ENCODE measurements at places on chromosomes 6 and 20.

DNA sequence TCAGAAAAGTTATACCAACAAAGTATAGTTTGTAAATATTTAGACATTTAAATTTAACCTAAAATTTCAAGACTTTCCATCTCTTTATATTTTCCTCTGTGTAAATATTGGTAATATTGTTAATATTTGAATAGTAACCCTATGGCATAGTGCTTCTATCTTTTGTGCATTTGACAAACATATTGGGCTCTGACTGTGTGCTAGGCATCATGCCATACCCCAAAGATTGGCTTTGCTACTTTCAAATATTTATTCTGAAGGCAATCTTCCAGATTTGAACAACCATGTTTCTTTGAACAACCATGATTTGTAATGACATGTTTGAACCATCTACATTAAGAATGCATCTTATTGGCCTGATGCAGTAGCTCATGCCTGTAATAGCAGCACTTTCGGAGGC, 15.5 kb upstream of the PRDM1 start:
- no peak for DNase-seq

- DNase-seq: no peak
Measured at GRCh38 chr6:8335896-8336295, 99.4 kb downstream of the SLC35B3 start.

GRCh38 chr6:158396136-158396535, 83.9 kb downstream of the TULP4 start:
- DNase-seq: no peak

DNA sequence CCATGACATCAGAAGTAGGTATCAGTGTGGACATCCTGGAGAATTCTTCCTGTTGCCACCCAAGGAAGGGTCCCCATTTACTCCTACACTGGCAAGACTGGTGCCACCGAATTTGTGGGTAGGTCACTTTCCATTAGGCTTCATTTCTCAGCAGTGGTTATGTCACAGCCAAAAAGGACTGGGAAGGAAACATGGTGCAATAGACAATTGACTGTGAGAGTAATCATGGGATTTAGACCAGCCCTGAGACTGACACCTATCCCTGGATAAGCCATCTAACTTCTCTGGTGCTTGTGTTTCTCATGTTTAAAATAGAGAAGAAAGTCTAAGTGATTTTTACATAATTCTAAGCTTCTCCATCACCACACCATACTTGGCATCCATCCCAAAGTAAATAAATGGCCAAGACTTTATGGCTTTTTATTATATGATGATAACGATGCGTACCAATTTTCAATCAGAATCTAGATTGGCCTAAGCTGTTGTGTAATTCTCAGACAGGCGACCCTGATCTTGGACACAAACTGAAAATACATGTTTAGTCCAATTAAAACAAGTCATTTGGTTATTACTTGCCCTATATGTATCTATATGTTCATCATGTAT, 10.2 kb downstream of the SMPDL3A start:
- DNase-seq: no peak

- no peak for DNase-seq
Measured at GRCh38 chr6:2237001-2237400, 8.4 kb downstream of the GMDS start.

DNA sequence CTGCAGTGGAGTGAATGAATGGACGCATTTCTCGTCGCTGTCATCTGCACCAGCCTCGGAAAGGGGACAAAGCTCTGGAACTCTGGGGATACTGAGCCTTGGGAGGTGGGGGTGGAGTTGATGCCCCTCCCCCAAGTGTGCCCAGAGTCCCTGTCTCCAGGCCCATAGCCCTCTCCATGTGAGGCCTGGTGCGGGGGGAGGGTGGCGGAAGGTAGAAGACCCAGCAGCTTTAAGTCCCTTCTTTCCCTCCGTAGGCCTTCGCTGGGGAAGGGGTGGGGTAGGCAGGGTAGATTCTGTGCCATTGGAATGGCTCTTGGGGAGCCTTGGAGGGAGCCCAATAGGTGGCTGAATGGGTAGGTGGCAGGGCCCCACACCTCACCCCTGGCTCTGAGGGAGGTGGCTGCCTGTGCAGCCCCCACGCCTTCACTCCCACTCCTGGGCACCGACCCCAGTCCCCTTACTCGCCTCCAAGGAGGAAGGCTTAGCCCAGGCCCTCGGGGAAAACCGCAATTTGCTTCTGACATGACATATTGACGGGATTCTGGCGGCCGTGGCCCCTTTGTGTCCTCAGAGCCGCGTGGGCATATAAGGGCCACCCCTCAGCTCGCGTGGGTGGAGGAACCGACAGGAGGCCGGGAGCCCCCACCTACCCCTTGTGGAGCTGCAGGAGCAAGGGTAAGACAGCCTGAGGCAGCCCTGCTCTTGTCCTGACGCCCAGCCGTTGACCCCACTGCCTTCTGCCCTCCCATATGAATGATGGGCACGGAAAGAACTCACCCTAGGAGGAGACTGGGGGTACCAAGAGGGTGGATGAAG, at the start of gene BPIFB3:
Gene BPIFB3 (plus strand): TSS at position 613 of the 816 bp plus-strand sequence. CDS start 1,533 bp downstream, outside the sequence.
- no peak for DNase-seq

DNA sequence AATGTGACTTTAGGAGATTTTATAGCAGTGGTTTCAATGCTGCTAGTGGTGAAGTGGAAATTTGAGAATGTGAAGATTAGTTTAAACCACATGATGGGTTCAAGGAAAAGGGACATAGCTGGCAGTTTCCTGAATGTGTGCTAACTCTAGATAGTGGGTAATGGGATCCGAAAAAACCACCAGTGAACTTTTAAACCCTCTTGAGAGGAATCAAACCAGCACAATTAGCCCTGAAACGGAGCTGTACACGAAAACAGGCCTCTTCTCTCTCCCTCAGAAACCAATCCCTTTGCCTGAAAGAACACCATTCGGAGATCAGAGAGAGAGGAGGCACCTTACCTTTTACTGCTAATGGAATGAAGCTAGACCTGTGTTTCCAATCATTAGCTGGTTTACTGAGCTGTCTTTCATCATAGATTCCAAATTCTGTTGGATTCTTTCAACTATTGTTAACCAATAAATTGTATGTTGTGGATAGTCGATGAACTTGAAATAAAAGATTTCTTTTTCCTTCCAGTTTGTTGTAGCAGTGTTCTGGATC, 103.9 kb downstream of the AIG1 start:
- DNase-seq: no peak

GRCh38 chr6:157497579-157497978, 116.6 kb downstream of the ZDHHC14 start:
- no peak for DNase-seq

- DNase-seq: no peak
Measured at GRCh38 chr6:79605968-79606764, 25.0 kb upstream of the SH3BGRL2 start.

DNA sequence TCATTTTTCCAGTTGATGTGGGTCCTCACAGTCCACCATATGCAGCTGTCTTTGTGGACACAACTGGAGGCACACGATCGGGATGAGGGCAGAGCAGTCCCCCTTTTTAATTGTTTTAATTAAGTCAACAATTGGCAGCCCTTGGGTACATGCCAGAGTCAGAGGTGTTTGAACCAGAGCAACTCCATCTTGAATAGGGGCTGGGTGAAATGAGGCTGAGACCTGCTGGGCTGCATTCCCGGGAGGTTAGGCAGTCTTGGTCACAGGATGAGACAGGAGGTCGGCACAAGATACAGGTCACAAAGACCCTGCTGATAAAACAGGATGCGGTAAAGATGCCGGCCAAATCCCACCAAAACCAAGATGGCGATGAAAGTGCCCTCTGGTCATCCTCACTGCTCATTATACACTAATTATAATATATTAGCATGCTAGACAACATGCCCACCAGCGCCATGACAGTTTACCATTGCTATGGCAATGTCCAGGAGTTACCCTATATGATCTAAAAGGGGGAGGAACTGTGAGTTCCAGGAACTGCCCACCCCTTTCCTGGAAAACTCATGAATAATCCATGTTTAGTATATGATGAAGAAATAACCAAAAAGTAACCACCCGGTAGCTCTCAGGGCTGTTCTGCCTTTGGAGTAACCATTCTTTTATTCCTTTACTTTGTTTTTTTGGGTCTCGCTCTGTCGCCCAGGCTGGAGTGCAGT, 31.8 kb upstream of the BLCAP start:
- no peak for DNase-seq

- no peak for DNase-seq
Measured at GRCh38 chr6:115319823-115320222, 740.9 kb downstream of the FRK start.

- DNase-seq: no peak
Measured at GRCh38 chr20:40922865-40923264, 105.8 kb upstream of the TOP1 start.

DNA sequence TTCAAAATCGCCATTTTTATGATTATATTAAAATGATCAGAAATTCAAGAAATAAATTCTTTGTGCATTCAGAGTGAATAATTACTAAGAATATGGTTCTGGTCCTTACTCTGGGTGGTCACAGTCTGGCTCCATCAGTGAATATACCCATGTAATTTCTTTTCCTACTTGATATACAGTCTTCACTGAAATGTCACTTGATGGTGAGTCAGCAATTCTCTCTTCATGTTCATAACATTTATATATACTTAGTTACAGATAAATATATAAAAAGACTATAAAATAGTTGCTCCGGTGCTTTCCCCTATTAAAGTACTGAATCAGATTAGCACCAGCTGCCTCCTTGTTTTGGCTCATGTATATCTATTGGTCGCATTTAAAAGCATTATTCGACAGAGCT, 56.4 kb upstream of the MTRF1L start:
- DNase-seq: no peak

DNA sequence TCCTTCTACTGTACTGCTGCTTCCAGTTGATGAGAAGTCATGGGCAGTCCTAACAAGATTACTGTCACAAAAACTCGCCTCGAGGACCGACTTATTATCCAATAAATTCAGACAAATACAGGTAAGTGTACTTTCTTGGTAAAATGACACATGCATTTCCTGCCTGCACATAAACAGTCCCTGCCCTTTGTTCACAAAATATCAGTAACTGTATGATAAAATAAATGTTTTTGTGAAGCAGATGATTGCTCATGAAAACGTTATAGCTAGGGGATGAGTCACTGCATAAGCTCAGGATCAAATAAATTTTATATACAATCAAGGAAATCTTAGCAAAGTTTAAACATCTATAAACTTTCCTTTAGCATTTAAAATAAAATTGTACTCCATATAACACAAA, 164.5 kb upstream of the RIPOR2 start:
- DNase-seq: no peak

DNA sequence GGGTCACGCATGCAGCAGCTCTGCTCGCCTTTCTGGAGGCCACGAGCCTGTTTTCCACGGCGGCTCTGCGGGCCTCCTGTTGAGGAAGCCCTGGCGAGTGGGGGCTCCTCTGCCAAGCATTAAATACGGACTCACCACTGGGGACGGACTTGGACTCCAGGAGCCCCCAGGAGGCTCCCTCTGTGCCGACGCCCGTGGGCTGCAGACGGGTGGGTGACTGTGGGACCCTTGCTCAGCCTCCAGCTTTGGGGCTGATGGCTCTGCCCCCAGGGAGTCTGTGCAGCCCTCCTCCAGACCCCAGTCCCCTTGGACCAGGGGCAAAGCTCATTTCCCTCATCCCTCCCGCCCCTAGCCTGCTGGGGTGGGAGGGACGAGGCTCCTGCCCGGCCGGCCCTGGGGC, 236.2 kb downstream of the TAF4 start:
- DNase-seq: no peak

DNA sequence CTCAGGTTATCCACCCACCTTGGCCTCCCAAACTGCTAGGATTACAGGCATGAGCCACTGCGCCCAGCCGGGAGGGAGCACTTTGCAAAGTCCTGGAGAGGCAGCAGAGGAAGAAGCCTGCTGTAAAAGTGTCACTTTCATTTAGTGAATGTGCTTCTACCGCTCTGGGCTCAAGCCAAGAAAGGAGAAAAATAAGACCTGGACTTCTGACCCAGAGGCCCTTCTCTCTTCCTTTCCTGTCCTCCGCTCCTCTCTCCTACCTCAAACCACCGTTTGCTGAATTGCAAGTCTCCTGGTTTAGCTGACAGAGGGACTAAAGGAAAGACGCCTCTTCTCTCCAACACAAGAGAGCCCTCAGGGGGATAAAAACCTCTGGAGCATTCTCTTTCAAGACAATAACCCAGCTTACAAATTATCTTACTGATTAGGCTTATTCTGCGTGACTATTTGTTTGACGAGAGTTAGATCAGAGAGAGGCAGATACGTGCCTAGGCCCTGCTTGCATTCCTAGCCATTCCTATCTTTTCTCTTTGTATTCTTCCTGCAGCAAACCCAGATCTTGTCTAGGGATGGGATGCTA, 84.2 kb upstream of the SLC22A23 start:
- DNase-seq: no peak

DNA sequence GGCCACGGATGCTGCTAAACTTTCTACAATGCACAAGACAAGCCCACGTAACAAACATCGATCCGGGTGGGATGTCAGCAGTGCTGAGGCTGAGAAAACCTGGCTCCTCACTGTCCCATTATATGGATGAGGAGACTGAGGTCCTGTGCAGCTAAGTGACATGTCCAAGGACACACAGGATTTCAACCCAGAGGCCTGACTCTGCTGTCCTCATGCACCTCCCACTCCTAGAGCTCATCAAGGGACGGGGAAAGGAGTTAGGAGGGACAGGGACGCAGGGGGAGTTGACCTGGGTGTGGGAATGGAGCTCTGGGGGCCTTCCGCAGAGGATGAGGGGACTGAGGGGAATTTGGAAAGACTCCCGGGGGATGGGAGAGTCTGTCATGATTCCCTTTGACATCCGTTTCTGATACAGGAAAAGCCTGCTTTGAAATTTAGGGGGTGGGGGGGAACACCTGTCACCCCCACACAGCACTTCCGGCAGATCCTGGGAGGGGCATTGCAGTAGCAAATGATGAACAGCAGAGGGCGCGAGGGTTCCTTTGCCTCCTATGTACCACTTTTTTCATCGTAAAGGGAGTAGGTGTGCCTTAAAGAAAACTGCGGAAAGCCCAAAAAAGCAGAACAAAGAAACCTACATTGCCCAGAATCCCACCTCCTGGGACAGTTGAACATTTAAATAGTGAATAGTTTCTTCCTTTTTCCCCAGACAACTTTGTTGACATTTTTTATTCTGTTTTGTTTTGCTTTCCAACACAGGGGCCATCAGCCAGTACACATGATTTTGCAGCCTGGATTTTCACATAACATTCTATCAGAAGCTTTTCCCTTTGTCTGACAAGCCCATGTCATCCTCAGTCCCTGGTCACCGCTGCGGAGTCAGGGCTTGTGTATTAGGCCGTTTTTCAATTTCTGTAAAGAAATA, 48.6 kb downstream of the SLC2A10 start:
- DNase-seq: peak; percentile 9

- DNase-seq: no peak
Measured at GRCh38 chr6:42239736-42240375, 22.2 kb upstream of the MRPS10 start.

DNA sequence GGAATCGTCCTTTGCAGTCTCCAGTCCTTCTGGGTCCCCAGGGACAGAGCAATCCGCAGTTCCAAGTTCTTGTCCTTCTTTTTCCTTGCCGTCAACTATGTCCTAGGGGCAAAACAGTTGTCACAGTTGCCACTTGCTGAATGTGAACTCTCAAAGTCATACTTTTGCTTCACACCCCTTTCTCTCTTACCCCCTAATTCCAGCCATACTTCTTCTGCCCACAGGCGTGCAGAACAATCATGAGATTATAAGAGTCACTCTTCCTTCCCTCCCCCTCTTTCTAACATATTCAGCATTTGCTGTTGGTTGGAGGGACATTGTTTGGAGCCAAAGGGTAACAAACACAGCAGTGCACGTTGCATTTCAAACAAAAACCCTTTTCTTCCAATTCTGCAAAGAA, 74.4 kb downstream of the BCAS1 start:
- DNase-seq: no peak

Data from stimulated activated CD8-positive, alpha-beta memory T cell treated with anti-CD3 and anti-CD28 coated beads, Interleukin-7, amount 100 ng/mL, for 48 hours (primary cell).